ENCODE measurements at places on chromosomes 16 and 17.

DNA sequence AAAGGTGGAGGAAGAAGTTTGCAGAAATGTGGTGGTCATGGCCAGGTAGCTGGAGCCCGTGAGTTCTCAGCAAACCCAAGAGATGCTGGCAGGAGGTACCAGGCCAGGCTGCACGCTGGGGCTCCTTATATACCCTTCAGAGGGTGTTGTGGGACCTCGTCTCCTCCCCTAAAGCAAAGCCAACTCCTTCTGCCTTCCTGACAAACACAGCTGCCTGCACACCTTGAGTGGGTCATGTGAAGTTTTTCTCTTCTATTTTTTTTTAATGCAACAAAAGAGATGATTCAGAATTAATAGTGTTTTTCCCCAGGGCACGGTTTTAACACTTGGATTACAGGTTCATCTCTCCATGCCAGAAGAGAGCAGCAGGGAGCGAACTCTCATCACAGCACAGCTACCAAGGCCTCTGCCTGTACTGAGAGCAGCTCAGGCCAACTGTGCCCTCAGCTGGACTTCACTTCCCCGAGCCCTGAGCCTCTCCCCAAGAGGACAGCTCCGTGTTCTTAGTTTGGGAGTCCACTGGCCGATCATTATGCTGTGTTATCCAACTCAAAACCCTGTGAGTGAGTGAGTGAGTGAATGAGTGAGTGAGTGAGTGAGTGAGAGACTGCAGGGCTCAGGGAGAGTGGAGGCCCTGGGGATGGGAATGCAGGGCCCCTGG, at the start of gene KRT15:
TSS of gene KRT15 (minus strand) at position 102 of the 661 bp plus-strand sequence. CDS start at position 39, 63 bp downstream.
- no peak for DNase-seq

DNA sequence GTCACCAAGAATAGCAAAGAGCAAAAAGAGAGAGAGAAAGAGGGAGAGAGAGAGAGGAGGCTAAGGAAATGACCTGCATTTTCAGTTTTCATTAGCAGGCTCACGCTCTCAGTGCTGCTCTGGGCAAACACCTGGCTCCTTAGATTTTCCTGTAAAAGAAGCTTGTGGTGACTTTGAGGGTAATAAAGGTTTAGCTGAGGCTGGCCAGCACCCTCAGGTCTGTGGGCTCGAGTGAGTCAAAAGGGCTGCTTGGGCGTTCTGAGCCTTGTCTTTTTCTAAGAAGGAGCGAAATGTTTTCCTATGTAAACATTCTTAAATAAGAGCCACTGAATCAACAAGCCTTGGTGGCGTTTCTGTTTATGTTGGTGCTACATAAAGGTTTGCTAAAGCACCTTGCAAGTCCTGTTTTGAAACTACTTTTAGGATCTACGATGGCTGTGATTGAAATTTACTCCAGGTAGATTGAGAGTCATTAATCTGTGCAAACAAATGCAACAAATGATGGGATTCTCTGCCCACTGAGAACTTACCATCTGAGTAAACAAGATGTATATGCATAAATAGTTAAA, 38.8 kb downstream of the SHISA6 start:
- no peak for DNase-seq

- no peak for DNase-seq
Observed at GRCh38 chr17:77509599-77509998, 368.8 kb downstream of the SEC14L1 start.

DNA sequence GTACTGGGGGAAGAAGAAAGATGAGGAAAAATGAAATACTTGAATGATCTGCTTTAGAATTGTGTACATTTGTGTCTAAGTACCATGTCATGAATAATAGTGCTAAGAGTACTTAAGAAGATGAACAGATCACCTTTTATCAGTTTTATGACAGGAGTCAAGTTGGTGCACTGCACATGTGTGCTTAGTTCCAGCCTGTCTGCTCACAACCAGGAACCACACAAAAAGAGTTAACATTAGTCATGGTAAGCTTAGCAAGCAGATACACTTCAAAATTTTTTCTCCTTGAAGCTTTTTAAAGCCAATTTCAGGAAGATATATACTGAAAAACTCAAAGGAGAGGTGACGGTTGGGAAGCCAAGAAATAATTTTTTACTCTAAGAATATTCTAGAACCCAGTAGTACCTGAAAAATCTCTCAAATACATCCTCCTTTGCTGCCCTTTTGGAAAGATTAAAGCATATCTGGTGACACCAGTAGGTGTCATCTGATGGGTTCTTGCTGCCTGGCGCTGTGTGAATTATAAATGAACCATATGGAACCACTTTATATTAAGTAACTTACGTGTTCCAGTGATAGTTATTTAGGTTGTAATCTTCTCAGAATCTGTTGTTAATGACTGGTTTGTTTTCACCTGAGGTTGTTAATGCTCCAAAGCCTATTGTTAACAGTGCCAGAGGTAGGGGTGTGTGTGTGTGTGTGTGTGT, 93.4 kb downstream of the MSI2 start:
- DNase-seq, result no peak

GRCh38 chr17:6755731-6756184, at the start of gene XAF1:
XAF1 (plus strand) TSS chr17:6756046; CDS start chr17:6756079, 33 bp downstream.
- DNase-seq, result no peak

- DNase-seq, result no peak
Observed at GRCh38 chr17:62648956-62649294, 21.5 kb downstream of the MRC2 start.

Data from retina (tissue), 1 donor.